LoVo (cell line): ENCODE measurements at places on chromosomes 5 and 9.

DNA sequence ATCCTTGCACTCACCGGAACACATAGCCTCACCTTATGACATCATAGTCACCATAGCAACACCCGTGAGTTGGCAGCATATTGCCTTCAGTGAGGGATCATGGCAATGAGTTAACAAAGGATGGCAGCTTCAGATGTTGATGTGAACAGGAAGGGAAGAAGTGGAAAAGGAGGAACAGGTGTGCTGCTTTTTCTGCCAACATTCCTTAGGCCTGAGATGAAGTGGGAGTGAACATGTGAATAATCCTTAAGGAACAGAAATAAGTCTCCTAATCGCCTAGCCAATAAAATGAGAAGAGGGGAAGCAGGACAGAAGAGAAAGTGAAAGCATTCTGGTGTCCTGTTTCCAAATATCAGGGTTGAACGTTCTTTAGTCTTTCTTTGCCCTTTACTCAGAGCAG is 360.0 kb downstream of the BRINP1 start:
- peak; percentile 6 for DNase-seq

- DNase-seq = no peak
Observed at GRCh38 chr9:6611865-6612264, 33.7 kb downstream of the GLDC start.

DNA sequence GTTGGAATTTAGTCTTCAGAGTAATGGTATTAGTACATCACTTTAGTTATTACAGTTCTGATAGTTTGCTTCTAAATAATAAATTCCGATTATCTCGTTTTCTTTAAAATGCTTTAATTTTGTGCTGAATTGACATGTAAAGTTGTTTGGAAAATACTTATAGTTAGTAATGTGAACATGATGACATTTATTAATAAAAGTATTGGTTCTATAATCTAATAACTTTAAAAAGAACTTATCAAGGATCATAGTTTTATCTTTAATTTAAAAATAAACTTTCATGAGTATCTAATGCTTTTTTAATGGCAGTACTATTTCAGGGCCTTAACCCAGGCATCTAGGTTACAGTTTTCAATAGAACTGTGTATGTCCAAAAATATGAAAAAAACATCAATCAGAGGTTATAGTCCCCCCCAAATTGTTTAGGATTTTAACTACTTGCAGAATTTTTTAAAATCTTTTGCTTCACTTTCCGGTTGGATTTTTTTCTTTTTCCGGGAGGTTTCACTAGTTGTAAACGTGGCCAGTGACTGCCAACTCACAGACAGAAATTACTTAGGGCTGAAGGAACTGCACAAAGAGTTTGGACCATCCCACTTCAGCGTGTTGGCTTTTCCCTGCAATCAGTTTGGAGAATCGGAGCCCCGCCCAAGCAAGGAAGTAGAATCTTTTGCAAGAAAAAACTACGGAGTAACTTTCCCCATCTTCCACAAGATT is 680 bp downstream of the GPX8 start:
- DNase-seq = no peak

- DNase-seq = no peak
Observed at GRCh38 chr5:87408204-87408603, 4.5 kb downstream of the CCNH start.

DNA sequence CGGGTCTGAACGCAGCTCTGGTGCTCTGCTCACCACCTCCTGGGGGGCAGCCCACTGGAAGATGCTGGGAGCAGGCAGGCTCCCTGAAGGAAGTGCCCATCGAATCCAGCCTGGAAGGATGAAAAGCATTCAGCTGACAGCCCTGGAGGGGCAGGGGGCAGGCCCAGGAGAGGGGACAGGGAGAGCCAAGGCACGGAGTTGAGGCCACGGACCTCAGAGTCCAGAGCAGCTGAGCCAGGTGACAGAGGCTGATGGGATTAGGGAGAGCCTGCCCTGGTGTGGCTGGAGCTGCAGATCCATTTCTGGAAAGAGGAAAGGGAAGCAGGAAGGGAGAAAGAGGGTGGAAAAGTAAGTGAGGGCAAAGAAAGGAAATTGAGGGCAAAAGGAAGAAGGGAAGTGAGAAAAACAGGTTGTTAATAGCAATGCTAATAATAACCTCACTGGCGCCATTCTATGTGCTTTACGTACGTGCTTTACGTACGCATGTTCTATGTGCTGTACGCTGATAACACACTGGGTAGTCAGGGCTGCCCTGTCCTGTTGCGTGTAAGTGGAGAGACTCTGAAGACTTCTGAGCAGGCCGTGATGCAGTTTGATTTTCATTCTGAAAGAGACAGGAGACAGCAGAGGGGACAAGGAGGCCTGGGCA is 52.6 kb downstream of the LMX1B start:
- DNase-seq = no peak
